ENCODE measurements at places on chromosomes 13 and 19. TPM values are rescaled to one million over a fixed set of nuclear protein-coding genes. Genes with fewer than 3 reads are reported as not detected.

SPACA4 gene
- not detected for polyA plus RNA-seq

GRCh38 chr13:48132961-48133360 lies 38.1 kb upstream of the MED4 start:
- DNase-seq, result no peak

GIPC3 gene
- 3.1 TPM for polyA plus RNA-seq

- no peak for DNase-seq
Measured at GRCh38 chr13:38045278-38046048, 175.9 kb upstream of the TRPC4 start.

GRCh38 chr13:70568571-70568970 lies 460.3 kb upstream of the KLHL1 start:
- DNase-seq, result peak; percentile 4

FFAR3 gene
- 0.14 TPM for polyA plus RNA-seq

DNA sequence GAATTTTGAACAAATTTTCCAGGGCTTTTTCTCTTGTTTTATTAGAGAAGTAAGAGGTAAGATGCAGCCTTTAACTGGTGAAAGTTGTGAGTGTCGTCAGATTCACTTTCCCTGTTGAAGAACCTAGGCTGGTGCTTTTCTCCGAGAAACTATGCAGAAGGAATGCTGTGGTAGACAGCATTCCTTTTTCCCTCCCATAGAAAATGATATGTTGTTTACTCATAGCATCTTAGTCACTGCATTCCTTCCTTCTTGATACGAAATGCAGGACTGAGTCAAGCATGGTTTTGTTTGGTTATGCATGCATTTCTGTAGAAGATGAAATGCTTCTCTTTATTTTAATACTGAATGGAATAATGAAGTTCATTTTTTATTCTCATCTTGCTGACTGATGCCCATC lies 3.4 kb downstream of the ITGBL1 start:
- no peak for DNase-seq

DNA sequence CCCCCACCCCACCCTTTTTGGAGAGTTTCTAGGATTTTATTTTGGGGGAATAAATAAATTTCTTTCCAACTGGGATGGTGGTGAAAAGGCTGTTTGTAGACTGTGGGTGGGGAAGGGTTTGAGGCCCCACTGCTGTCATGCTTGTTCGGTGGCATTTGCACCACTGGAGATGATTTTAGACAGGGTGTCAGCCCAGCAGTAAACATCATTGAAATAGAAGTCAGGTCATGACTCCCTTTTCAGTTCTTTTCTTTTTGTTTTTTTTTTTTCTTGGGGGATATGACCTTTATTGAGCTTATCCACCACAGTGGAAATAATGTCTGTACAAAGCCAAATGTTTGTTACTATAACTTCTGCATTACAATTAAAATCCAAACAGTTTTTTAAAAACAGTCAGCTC lies 14.1 kb downstream of the UBAC2 start:
- no peak for DNase-seq

MEF2B gene
- polyA plus RNA-seq, result 1.1 TPM

DNA sequence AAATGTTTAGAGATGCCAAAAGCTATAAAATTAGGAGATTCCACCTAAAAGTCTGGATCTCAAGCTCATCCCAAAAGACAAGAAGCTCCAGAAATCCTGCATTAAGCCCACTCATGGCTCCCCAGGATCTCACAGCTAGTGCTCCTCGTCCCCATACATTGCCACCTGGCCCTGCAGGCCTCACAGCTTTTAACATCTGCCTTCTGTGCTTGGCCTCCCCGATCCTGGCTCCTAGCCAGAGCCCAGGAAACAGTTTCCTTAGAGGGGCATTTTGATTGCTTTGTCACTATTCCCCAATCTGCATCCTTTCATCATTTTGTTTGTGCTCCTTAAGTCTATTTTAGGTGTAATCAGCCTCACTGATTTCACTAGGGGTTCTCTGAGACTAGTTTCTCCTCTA lies 14.5 kb upstream of the DCT start:
- DNase-seq, result no peak

GRCh38 chr13:102781591-102781990 lies 8.0 kb upstream of the TEX30 start:
- no peak for DNase-seq

- DNase-seq, result no peak
Measured at GRCh38 chr13:33931397-33932311, 113.7 kb downstream of the RFC3 start.

DNA sequence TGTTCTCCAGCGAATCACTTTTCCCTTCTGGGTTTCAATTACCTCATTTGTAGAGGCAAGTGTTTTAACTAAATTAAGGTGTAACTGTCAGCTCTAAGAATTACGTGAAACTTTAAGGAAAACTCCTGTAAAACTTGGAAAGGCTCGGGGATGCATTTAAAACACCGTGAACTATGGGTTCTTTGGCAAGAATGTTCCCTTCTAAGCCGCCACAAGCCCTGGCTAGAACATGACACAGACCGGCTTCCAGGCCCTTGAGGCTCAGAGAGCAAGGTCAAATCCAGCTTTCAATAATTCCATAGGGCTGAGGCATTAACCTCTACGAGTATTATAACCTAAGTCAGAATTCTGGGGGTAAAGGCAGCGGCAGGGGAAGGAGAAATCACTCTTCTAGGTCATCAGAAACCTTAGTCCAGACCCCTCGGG lies 685 bp downstream of the VWA8 start:
- DNase-seq, result peak; percentile 16

GRCh38 chr19:48798937-48799336 lies 11.9 kb downstream of the BCAT2 start:
- DNase-seq, result no peak

DNA sequence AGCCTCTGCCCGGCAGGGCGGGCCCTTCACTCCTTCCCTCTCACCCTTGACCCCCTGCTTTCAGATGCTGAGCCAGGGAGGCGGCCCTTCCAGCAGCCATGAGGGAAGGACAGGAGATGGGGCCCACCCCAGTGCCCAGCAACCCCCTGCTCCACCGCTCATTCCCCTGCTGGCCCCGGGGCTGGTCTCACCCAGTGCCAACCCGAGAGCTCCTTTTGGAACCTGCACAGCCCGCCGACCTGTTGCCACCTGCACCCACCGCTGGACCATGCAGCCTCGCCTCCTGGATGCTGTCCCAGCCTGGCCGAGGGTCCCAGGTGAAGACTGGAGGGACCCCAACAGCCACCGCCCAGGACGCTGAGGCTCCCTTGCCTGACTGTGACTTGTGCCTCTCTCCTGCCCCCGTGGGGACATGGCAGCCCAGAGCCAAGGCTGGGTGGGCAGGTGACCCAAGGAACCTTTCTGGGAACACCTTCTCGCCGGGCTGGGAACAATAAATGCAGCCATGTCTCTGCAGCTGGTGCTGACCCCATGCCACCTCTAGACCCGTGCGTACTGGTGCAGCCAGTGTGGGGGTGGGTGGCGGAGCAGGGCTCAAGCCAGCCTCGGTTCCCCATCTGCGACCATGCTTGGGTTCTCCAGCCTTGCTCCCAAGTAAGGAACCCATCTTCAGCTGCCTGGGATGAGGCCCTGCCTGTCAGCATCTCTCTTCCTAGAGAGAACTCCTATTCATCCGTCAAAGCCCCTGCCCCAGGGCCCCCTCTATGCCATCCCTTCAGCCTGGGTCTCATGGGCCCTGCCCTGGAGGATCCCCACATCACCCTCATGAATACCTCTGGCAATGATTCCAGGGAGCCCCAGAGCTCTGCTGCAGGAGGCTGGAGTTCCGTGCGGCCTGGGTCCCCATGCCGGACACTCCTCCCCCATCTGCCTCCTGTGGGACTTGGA lies 3.7 kb downstream of the FAM174C start:
- DNase-seq, result no peak

DNA sequence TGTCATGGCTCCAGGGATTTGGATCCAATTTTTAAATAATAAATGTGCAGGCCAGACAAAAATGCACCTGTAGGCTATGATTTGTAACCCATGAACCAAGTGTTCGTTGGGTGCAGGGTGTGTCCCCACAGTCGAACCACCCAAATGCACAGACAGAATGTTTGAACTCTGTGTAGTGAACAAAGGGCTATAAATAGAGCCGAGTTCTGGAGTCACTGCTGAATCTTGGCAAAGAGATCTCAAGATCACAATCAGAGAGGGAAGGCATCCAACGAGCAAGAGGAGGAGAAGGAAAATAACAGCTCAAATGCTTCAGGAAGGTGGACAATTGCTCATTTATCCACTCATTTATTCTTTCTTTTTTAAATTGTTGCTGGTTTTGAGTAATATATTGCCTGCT lies 547.9 kb downstream of the FGF9 start:
- no peak for DNase-seq

SERTM1 gene
- 0.58 TPM for polyA plus RNA-seq

DNA sequence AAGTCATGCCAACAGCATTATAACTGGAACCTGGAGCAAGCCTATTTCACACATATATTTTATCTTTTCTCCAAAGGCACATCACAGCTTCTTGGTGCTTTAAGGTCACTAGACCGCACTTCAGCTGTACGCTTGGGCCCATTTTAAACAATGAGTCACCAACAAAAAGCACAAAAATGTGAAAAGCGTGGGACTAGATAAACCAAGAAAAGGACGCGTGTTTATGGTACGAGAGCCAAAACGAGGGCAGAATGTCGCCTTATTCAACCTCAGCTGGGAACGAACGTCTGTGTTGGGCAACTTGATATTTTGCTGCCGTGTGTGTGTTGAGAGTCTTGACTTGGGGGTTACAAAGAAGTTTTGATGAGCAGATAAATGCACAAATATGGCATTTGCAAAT lies 9.2 kb upstream of the EHD2 start:
- DNase-seq, result no peak

DNA sequence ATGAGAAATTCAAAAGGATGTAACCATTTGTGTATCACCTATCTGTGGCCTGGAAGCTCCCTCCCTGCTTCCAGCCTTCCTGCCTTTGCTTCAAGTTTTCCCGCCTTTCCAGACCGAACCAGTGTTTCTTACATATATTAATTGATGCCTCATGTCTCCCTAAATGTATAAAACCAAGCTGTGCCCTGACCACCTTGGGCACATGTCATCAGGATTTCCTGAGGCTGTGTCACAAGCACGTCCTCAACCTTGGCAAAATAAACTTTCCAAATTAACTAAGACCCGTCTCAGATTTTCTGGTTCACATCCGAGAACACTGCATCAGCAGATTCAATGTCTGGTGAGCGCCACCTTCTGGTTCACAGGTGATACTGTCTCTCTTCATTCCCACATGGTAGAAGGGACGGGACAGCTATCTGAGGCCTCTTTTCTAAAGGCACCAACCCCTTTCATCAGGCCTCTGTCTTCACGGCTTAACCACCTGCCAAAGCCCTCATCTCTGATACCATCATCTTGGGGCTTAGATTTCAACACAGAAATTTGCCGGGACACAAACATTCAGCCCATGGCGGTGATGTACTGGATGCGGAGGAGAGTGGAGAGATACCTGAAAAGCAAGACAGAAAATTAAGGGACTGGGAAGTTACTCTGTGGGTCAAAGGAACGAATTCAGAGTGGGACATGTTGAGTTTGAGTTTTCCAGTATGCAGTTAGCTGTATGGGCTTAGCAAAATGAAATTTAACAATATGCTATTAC lies 58.7 kb upstream of the PABPC3 start:
- no peak for DNase-seq

DNA sequence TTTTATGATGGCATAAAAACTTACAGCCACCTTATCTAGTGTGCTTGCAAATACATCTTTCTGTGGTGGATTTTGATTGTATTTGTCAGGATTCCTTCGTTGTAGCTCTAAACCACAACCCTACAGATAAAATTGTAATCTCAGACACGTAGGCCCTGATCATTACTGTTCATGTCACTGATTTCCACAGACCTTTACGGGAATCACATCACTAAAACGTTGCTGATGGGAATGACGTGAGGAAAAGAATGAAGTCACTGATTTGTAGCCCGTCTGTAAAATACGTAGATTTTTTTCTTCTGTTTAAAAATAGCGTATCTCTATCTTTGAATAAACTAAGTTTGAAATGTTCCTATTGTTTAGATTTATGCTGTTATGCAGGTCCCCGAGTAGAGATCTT lies 399.2 kb downstream of the MYO16 start:
- no peak for DNase-seq

ZNF491 gene
- 4.0 TPM for polyA plus RNA-seq

GRCh38 chr13:106384516-106384915 lies 150.9 kb downstream of the EFNB2 start:
- DNase-seq, result no peak

DNA sequence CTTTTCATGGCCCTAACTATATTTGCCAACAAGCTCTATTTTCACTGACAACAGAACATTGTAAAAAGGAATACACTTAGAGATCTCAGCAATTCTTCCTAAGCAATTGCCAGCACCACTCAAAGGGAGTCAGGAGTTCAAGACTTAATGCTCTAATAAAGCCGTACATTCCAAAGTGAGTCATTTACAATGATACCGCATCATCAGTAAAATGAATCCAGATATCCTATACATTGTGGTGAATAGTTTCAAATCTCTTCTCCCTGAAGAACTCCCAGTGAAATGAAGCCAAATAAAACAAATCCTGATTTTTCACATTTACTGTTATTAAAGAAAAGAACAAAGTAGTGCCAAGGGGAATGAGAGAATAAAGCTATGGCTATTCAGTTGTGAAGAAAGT lies 2898.7 kb upstream of the PCDH20 start:
- DNase-seq, result no peak

- DNase-seq, result no peak
Measured at GRCh38 chr13:77460195-77460594, 75.3 kb upstream of the SCEL start.
